ENCODE measurements at places on chromosomes 4 and X. TPM values are rescaled to one million over a fixed set of nuclear protein-coding genes. Genes with fewer than 3 reads are reported as not detected.

DNA sequence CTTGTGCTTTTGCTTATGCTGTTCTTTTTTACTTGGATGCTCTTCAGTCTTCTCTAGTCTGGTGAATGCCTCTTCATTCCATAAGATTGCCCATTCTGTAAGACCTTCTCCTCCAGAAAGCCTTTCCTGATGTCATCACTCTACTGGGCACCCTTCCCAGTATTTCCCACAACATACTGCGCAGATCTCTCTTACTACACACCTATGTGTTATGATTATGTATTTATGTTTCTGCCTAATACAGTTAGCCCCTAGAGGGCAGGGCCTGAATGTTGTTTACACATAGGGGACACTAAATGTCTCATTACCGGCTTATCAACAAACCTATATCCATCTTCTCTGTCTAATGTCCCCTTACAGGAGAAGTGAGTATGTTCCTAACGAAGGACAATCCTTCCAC lies 21.1 kb downstream of the AIFM1 start:
- H3K4me1 ChIP-seq, result no peaks in the 10 kb centered on the region
- no peaks in the 10 kb centered on the region for H3K27me3 ChIP-seq
- no peak overlapping the region for H3K4me3 ChIP-seq

GRCh38 chrX:108322234-108322633 lies 116.0 kb downstream of the COL4A6 start:
- H3K4me1 ChIP-seq, result no peaks in the 10 kb centered on the region
- H3K4me3 ChIP-seq, result no peak overlapping the region
- H3K27me3 ChIP-seq, result no peaks in the 10 kb centered on the region
- peaks cover under 1% of the 10 kb centered on the region for H3K36me3 ChIP-seq
- no peak for DNase-seq

GRCh38 chrX:7514871-7515599 lies 327.9 kb upstream of the VCX start:
- H3K4me3 ChIP-seq, result no peak overlapping the region
- no peaks in the 10 kb centered on the region for H3K4me1 ChIP-seq
- DNase-seq, result no peak
- no peaks in the 10 kb centered on the region for H3K36me3 ChIP-seq
- H3K27me3 ChIP-seq, result no peaks in the 10 kb centered on the region

Gene ADAMTS3
- total RNA-seq, result 13.3 TPM

Gene FAM47E
- total RNA-seq, result 0.99 TPM

Gene CENPI
- 32.6 TPM for total RNA-seq

DNA sequence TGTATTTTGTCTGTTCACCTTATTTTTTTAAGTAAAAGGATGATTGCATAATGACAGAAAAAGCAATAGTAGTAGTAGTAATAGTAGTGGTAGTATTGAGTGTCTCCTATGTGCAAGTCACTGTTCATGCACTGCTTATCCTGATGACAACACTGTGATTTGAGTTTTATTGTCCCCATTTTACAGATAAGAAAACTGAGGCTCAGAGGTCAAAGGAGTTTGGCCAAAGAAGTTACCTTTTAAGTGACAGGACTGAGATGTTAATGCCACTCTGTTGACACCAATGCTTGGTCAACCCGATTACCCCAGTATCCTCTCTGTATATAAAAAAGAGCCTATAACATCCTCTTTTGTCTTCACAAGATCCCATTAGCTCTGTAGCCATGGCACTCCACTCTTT lies 100.5 kb upstream of the FRMPD3 start:
- no peak for DNase-seq
- H3K4me3 ChIP-seq, result no peak overlapping the region
- peaks cover 30% of the 10 kb centered on the region for H3K27me3 ChIP-seq
- no peaks in the 10 kb centered on the region for H3K4me1 ChIP-seq
- H3K36me3 ChIP-seq, result no peaks in the 10 kb centered on the region
- no peak overlapping the region for H3K27ac ChIP-seq

Gene MND1
- total RNA-seq, result 15.4 TPM

Gene TNIP3
- total RNA-seq, result not detected

Gene DMRTC1
- total RNA-seq, result 0.31 TPM

- no peak overlapping the region for H3K27ac ChIP-seq
- no peaks in the 10 kb centered on the region for H3K4me1 ChIP-seq
- H3K4me3 ChIP-seq, result no peak overlapping the region
- H3K36me3 ChIP-seq, result peaks cover 65% of the 10 kb centered on the region
- H3K27me3 ChIP-seq, result no peaks in the 10 kb centered on the region
Measured at GRCh38 chr4:94649381-94650133, 108.2 kb upstream of the BMPR1B start.

DNA sequence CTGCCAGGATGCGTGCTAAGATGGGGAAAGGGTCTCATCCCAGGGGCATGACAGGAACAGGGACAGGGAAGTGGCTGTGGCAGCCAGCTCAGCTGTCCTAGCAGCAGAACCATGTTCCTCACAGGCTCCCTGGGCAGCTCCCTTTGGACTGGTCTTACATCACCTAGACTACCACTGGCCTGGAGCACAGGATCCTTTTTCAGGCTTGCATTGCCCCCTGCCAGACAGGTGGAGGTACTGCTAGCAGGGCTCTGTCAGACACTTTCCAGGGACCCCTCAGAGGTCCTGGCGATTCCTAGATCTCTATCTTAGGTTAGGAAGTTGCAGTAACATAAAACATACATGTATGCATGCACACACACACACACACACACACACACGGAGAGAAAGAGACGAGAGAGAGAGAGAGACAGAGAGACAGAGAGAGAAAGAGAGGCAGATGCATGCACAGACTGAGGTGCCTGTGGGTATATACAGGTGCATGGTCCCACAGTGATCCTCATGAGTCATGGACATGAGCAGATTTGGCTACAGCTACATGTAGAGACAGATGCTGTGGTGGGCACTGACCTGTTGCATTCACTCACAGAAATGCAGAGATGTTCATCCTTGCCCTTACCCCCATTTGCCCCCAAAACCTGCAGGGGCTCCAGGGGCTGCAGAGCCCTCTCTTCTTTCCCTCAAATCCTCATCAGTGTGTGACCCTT lies 63.6 kb downstream of the STARD8 start:
- H3K36me3 ChIP-seq, result no peaks in the 10 kb centered on the region
- H3K27me3 ChIP-seq, result no peaks in the 10 kb centered on the region
- no peak overlapping the region for H3K4me3 ChIP-seq
- H3K27ac ChIP-seq, result no peak overlapping the region

- H3K4me3 ChIP-seq, result peak overlapping the region; percentile 93
- peaks cover 30% of the 10 kb centered on the region for H3K27me3 ChIP-seq
- DNase-seq, result peak; percentile 84
- H3K27ac ChIP-seq, result no peak overlapping the region
- no peaks in the 10 kb centered on the region for H3K36me3 ChIP-seq
Measured at GRCh38 chr4:180059216-180059881, 2183.9 kb upstream of the TENM3 start.

GRCh38 chr4:91198951-91199350 lies 1071.8 kb downstream of the CCSER1 start:
- H3K36me3 ChIP-seq, result no peaks in the 10 kb centered on the region
- H3K4me3 ChIP-seq, result no peak overlapping the region
- H3K4me1 ChIP-seq, result no peaks in the 10 kb centered on the region
- H3K27me3 ChIP-seq, result no peaks in the 10 kb centered on the region

Gene PPARGC1A
- 8.9 TPM for total RNA-seq

GRCh38 chr4:162410854-162411253 lies 247.1 kb upstream of the FSTL5 start:
- no peak overlapping the region for H3K27ac ChIP-seq
- H3K4me3 ChIP-seq, result no peak overlapping the region
- no peak for DNase-seq
- H3K4me1 ChIP-seq, result no peaks in the 10 kb centered on the region

Gene CSAG2
- not detected for total RNA-seq

DNA sequence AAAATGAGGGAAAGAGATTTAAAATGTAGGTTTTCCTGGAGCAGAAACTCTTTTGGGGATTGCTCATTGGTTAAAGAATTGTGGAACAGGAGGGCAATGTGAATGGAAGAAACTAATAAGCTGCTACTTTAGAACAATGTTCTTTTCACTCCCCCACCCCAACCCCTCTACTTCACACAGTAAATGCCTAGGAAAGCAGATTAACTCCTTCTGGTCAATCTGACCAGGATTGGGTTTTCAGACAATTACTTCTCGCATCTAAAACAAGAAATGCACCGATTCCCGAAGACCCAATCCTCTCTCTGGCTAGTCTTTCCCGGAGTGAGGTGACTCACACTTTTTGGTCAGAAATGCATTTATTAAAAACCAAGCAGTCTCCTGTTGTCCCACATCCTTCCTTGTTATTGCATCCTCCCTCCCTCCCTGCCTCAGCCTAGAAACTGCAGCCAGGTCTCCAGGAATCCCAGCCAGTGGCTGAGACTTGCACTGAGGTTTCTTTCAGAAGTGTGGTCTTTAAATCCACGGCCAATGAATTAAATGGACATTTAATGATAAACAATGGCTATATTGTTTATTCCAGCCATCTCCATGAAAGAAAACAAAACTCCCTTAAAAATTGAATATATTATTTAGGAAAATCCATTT lies 21.4 kb downstream of the MFAP3L start:
- H3K27ac ChIP-seq, result no peak overlapping the region
- H3K4me3 ChIP-seq, result peak overlapping the region; percentile 19
- no peaks in the 10 kb centered on the region for H3K27me3 ChIP-seq
- DNase-seq, result no peak

DNA sequence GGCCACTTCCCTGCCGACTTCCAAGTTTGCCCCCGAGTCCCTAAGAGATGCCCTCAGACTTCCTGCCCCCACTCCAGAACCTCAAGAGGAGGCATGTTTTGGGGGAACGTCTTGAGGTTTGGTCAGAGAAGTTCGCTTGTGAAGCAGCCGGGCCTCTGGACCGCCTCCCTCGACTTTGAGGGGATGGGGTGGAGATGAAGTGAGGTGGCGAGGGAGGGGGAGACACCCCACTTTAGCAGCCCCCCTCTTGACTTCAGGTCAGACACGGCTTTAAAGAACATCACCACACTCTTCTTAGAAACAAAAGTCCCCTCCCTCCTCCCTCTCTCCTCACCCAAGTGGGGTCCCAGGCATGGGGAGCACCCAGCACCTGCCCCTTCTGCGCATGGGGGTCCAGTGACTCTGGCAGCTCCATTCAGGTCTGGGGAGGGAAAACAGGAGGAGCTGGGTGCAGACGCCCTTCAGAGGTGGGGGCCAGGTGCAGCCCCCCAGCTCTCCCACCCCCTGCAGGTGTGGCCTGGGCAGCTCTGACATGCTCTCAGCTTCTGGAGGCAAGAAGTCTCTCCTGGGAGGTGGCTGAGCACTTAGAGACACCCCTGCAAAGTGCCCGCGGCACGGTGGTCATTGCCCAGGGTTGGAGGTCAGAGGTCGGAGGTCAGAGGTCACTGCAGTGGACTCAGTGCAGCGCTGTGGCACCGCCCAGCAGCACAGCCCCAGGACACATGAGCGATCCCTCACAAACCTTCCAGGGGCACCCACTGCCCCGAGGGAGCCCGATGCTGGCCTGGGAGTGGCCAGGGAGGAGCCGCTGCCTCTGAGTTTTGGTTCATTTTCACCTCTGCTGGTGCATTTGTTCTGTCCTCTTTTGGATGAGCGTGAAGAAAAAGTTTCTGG lies 108.8 kb downstream of the CPZ start:
- no peaks in the 10 kb centered on the region for H3K27me3 ChIP-seq
- H3K27ac ChIP-seq, result no peak overlapping the region
- H3K4me3 ChIP-seq, result no peak overlapping the region
- H3K4me1 ChIP-seq, result no peaks in the 10 kb centered on the region

DNA sequence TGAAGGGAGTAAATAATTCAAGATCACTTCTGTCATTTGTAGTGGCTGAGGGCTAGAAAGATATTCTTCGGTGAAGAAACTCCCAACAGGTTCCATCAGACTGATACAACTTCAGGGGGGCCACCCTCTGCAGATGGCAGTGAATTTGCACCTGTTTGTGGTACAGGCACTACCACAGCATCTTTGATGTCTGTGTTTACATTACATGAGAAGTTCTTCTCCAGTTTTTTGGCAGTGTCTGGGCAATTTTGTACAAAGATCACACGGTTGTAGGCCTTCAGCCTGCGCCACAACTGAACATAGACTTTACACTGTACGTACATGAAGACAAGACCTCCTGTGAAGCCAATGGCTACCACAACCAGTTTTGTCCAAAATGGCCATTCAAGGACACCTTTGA lies 34.2 kb downstream of the TMA16 start:
- no peak overlapping the region for H3K27ac ChIP-seq
- no peaks in the 10 kb centered on the region for H3K27me3 ChIP-seq
- no peak overlapping the region for H3K4me3 ChIP-seq
- peaks cover 8% of the 10 kb centered on the region for H3K4me1 ChIP-seq

Gene SLC16A2
- total RNA-seq, result 12.5 TPM

DNA sequence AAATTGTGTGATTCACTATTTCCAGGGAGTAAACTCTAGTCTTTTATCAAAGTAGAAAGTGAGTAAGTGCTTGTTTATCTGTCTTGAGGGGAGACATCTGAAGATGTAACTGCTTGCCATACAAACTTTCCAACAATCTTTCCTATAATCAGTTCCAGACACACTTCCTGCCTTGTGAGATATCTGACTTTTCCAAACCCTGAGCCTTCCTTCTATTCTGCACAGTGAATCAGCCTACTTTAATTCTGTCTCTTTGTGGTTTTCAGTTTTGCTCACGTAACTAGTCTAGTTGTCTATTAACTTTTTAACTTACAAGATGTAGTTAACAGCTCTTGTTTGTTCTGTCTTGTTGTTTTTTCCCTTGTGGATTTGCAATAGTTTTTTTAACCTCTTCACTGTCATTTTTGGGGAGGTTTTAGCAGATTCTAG lies 947.8 kb downstream of the C4orf33 start:
- no peak for DNase-seq
- H3K4me1 ChIP-seq, result no peaks in the 10 kb centered on the region
- no peak overlapping the region for H3K4me3 ChIP-seq
- H3K36me3 ChIP-seq, result no peaks in the 10 kb centered on the region
- H3K27ac ChIP-seq, result no peak overlapping the region

Gene CFAP299
- total RNA-seq, result not detected

Gene CXXC4
- total RNA-seq, result 5.6 TPM

- no peaks in the 10 kb centered on the region for H3K36me3 ChIP-seq
- H3K27me3 ChIP-seq, result no peaks in the 10 kb centered on the region
- H3K4me1 ChIP-seq, result no peaks in the 10 kb centered on the region
Measured at GRCh38 chr4:166839615-166840251, 394.6 kb downstream of the SPOCK3 start.

DNA sequence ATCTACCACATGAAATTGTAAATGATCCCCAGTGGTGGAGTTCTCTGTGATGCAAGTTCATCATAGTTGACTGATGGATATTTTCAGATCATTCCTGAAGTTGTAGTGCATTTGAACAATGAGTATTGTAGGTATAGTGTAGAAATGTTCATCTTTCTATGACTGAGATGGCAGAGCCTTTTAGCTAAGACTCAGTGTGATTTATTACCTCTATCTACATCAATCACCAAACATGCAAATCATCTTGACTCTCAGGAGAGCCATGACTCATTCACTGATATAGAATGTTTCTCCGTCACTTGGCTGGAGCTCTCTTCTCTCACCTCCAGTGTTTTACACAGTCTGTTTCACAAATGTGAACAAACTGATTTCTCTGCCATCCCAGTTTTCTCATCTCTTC lies 392.6 kb downstream of the IL1RAPL1 start:
- no peaks in the 10 kb centered on the region for H3K27me3 ChIP-seq
- H3K27ac ChIP-seq, result no peak overlapping the region
- no peak overlapping the region for H3K4me3 ChIP-seq
- DNase-seq, result no peak
- H3K36me3 ChIP-seq, result no peaks in the 10 kb centered on the region

- peaks cover 2% of the 10 kb centered on the region for H3K4me1 ChIP-seq
- no peaks in the 10 kb centered on the region for H3K27me3 ChIP-seq
- no peak within 1 kb of the TSS for H3K27ac ChIP-seq
- no peaks in the 10 kb centered on the region for H3K36me3 ChIP-seq
Measured at GRCh38 chr4:88697588-88698329, at the start of gene NAP1L5. NAP1L5 (minus strand) TSS chr4:88697829; CDS start chr4:88697754, 75 bp downstream.

All from endodermal cell (in vitro differentiated cells).